ENCODE measurements at places on chromosomes 11 and 22.

DNA sequence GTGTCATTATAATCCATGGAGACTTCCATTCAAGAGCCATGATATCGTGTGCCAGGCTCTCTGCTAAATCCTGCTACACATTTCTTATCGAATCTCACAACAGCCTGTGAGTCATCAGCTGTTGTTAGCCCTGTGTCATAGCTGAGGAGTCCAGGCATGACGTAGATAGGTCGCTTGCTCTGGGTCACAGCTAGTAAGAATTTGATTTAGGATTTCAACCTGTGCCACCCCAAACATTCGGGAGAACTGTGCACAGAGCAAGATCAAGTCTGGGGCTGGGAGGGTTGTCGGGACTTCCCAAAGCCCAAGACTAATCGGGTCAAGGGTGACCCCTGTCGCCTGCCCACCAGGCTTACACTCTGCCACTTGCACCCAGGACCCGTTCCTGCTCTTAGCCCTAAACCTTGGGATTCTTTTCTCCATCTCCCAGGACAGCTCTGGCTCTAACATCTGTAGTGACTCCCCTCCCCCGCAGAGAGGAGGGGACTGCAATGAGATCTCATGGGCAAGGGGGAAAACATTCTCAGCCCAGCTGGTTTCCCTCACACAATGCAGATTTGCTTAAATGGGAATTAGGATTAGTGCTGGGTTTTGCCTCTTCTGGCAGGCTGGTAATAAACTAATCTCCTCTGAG lies 34.3 kb downstream of the TSPAN18 start:
- no peak for DNase-seq

DNA sequence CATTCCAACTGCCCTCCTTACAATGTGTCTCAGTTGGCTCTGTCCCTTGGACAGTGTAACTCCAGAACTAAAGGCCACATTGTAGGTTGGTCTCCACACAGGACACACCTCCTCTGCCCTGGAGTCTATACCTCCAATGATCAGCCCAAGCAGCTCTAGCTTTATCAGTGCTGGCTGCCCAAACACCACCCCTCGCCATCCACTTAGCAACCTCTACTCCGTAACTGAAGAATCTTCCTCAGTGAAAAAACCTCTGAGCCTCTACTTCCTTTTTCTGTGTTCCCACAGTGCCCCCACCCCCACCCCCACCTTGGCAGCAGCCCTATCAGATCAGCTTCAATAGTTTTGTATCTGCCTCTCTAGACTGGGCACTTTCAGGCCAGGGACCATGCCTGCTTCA lies 33.4 kb downstream of the SERPINH1 start:
- DNase-seq: no peak

GRCh38 chr22:42074132-42074811 lies at the start of gene PHETA2:
Gene PHETA2 (plus strand): TSS chr22:42074248. CDS start chr22:42077294, 3,046 bp downstream.
- DNase-seq: peak; percentile 35

GRCh38 chr22:19143967-19144400 lies 467 bp downstream of the ESS2 start:
- no peak for DNase-seq

Data from stimulated activated CD4-positive, alpha-beta T cell treated with anti-CD3 and anti-CD28 coated beads, TNF-alpha, amount 100 ng/mL, for 1 hour (primary cell).